ENCODE measurements at places on chromosomes 2 and 18.

DNA sequence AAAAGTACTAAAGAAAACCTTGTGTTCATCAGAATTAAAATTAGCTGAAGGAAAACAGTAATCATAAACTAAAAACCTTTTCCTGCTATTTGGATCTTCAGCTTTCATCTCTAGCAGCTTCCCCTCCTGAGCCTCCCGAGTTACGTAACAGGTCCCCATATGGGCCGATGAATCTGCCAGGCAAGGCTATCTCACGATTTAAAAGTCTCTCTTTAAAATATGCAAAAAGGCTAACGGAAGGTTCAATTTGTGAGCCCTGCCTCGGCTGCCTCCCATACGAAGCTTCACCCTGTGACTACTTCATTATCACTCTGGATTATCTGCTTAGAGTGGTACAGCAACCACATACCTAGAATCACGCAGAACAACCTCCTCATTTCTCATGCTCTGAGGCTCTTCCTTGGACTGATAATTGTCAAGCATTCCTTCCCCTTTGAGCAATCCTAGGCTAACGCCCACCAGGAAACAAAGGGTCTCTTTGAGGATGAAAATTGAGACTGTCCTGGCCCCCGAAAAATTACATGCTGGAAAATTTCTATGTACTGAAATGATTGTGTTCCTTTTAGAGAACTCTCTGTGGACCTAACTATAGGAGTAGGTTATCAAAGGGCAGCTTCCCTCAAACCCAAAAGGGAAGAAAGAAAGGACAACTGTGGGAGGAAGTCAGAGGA lies 147.4 kb downstream of the ZEB2 start:
- DNase-seq, result no peak

DNA sequence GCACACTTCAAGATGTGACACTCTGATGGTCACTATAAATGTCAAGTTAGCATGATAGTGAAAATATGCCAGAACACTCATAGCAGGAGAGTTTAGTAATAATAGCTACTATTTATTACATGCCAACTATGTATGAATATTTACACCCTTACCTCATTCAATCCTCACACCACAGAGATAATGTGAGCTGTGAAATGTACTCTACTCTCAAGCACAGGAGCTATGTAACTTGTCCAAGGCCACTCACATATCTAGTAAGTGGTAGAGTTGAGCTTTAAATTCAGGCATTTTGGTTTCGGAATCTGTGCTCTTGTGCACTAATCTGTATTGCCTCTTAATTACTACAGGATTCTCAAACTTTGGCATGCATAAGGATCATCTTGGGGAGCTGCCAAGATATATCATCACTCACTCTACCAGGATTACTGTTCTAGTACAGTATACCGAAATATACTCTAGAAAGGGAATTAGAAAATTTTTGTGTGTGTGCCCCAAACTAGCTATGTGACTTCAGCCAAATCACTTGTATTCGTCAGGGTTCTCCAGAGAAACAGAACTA lies 154.3 kb downstream of the PLCL1 start:
- no peak for DNase-seq

DNA sequence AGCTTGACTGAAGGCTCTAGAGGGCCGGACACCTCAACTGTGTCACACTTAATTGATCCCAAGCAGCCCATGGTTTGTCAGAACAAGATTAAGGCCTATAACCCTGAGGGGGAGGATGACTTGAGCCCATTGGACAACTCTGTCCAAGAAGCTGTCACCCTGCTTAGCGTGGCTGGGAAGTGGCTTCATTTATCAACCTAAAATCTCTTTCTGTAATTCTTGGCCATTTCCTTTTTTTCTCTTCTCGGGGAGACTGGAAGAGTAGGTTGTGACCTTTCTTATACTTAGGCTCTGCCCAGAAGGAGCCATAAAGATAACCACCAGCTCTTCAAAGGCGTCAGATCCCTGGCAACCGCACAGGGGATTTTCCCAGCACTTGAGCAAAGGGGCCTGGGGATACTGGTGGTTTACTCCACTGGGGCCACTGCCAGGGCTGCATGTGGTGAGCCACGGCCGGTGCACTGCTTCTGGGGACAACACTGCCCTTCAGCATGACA lies 265.5 kb downstream of the CYRIA start:
- peak; percentile 100 for DNase-seq

GRCh38 chr2:9271691-9272090 lies 65.1 kb downstream of the ASAP2 start:
- no peak for DNase-seq

DNA sequence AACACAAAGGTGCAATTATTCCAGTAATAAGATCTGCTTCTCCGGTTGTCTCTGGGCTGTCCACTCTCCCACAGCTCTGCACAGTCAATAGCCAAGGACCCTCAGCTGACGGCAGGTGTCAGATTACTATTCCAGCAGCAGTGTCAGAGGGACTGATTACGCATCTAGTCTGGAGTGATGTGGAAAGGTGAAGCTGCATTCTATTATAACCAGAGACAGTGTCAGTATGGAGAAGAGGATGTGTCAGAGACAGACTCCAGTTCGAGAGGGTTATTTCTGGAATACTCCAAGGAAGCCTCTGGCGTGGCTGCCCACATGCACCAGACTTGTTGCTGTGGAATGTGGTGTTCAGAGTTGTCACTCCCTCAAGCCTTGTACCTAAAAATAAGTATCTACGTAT lies 163.6 kb upstream of the TMEM200C start:
- DNase-seq, result no peak

DNA sequence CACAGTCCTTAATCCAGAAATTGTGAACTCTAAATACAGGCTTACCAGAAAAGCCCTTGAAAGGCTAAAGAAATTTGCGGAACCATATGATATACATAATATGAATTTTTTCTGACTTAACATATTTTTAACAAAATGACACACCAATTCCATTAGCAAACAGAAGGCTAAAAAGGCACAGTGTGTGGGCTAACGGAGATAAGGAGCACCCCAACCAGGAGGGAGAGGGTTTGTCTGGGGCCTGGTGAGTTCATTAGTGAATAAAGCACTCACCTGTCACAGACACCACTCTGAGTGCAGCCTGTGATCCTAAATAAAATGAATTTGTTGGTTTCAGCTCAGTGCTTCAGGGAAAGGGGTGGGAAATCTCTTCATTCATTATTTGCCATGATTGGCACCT lies 2.7 kb upstream of the FECH start:
- DNase-seq, result no peak

GRCh38 chr2:14125624-14126293 lies 506.8 kb upstream of the LRATD1 start:
- DNase-seq, result peak; percentile 15

DNA sequence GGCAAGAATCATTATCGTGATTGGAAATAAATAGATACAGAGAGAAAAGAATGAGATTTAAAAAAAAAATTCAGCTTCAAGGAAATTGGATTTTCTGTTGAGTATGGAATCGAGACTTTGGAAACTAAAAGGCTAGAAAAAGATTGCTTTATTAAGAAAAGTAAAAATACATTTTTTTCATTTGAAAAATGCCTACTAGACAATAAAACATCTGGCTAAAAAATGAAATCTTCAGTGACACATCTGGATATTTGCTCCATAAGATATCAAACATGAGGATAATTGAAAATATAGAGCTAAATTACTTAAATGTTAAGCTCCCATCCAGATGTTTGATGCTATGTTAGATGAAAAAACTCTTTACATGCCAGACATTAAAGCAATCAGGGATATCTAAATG lies 879.5 kb downstream of the TSN start:
- no peak for DNase-seq

DNA sequence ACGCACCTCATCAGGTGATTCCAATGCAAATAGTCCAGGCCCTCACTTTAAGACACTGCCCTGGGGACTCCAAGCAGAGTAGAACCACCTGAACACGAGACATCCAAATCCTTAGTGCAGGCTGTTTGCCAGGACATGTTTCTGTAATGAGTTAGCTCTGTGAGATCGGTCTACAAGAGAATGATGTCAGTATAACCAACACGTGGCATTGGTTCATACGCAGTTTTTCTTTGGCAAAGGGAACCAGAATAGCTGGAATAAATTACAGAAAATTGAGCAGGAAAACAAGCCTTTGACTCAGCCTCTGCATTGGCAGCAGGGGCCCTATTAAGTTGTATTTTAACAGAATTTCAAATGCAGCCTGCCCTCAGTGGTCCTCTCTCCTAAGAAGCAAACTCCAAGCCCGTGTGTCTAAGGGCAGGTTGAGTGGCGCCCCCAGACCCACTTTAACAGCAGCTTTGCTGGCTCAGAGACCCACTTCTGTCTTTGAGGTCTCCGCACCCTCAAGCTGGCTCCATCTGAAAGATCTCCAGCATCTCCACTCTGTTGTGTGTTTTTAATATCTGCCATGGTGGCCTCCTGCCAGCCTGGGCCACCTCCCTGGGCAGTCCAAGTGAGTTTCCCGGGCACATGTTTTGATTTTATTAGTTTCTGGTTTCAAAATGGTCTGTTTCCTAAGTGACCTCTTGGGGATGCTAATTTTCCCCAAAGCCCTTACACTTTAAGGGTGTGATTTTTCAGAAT lies 61.3 kb downstream of the ALPK2 start:
- no peak for DNase-seq

DNA sequence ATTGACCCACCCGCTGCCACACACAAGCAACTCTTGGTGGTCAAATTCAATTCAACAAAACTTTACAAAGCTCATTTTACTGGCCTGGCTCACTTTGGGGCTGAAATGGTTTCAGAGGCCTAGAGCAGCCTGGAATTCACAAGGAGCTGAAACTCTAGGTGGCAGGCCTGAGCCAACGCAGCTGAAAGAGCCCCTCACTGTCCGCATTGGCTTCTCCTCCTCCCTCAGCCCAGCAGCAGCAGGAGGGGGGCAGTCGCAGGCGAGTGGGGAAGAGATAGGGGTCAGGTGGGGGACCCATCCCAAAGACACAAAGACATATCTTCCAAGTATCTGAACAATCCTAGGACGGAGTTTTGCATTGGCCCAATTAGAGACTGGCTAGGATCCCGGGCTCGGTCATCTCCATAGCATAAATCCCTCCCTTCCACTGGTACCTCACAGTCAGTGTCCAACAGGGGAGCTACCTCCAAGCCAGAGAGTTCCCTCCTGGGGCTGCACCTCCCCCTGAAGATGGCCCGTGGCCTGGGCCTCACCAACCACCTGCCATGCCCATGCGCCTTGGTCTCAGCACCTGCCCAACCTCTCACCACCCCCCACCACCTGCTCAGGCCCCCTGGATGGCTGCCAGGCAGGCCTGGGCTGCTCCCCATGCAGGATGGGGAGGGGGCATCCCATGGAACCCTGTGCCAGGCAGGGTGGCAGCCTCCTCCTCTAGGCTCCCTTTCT lies 113.4 kb downstream of the ZBTB7C start:
- no peak for DNase-seq

- no peak for DNase-seq
These were observed 64.8 kb downstream of the SMAD7 start for GRCh38 chr18:48885924-48886400.

DNA sequence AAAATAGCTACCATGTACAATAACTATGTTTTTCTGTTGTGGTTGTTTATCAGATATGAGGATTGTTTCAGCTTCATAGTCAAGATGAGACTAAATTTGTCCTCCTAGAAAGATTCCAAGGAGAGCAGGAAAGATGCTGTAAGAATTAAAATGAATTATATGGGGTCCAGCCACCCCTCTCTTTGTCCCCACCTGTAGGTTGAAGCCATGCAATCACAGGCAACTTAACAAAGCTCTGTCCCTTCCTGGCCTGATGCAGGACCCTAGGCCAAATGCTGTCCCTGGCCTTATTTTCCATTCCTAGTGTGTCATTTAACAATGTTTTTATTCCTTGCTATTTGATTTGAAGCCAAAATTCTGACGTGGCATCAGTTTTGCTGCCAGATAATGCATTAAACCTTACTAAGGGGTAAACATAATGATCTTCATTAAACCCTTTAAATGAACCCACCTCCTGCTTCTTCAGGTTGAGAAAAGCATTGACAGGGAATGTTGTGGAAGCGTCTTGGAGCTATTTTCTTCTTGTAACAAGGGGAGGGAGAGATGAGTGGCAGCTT lies 240.9 kb upstream of the ZNF521 start:
- no peak for DNase-seq

- DNase-seq, result no peak
These were observed 48.7 kb downstream of the COA5 start for GRCh38 chr2:98559581-98559980.

DNA sequence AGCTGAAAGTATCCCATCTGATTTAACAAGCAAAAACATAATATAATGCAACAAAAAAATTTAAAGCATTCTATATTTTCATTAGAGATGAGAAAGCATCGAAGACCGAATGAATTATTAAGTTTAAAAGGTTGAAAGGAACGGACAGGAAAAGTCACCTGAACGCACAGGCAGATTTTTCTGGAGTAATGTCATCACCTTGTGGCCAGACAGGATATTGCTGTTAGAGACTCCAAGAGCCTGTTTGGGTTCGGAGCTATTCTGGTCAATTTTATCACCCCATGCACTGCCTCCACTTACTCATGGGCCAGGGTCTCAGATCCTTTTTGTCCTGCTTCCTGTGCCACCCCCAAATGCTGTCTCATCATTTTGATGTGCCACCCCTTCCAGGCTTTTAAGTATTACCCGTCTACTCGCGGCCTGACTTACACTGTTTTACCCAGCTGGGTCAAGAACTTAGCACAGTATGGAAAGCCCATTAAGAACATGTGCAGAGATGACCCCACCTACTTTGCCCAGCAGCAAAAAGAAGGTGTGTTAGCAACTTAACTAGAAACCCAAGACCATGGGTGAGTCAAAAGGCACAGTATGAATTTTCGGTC lies 27.3 kb downstream of the GKN2 start:
- peak; percentile 12 for DNase-seq

DNA sequence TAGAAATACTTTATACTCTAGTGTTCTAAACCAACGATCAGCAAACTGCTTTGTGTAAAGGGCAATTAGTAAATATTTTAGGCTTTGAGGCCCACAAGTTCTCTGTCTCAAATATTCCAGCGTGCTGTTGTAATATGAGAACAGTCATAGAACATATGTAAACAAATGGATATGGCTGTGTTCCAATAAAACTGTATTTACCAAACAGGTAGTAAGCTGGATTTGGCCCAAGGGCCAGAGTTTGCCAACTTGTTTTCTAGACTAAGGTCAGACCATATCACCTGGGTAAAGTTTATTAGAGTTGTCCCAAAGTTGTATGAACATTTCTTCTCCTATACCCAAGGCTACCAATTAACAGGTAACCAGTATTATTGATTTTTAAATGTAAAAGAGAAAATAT lies 303.2 kb upstream of the MC4R start:
- no peak for DNase-seq

GRCh38 chr2:216344950-216345300 lies 27.4 kb downstream of the MARCHF4 start:
- no peak for DNase-seq

- no peak for DNase-seq
These were observed 28.3 kb downstream of the TWIST2 start for GRCh38 chr2:238876232-238876630.

- DNase-seq, result no peak
These were observed 53.4 kb downstream of the CDH2 start for GRCh38 chr18:28123401-28124030.

GRCh38 chr18:32767400-32767799 lies 5.4 kb downstream of the KLHL14 start:
- DNase-seq, result no peak

- DNase-seq, result no peak
These were observed 107.2 kb downstream of the COL6A3 start for GRCh38 chr2:237306787-237307170.

GRCh38 chr2:110813896-110814295 lies 81.5 kb downstream of the ACOXL start:
- no peak for DNase-seq

Measured in BE2C (cell line).